Stimulated activated CD8-positive, alpha-beta memory T cell treated with anti-CD3 and anti-CD28 coated beads, Interleukin-15, amount 100 ng/mL, for 4 hours (primary cell): ENCODE measurements at places on chromosomes 13 and 19.

GRCh38 chr13:19665427-19665859, 32.0 kb downstream of the MPHOSPH8 start:
- DNase-seq: no peak

- DNase-seq: peak; percentile 17
Measured at GRCh38 chr19:32642771-32643170, 32.2 kb downstream of the ANKRD27 start.

GRCh38 chr19:30307191-30307974, 64.8 kb upstream of the ZNF536 start:
- DNase-seq: no peak

GRCh38 chr13:58977085-58977484, 1186.6 kb downstream of the DIAPH3 start:
- DNase-seq: no peak
